ELR (cell line): ENCODE measurements at places on chromosomes 12 and 14.

DNA sequence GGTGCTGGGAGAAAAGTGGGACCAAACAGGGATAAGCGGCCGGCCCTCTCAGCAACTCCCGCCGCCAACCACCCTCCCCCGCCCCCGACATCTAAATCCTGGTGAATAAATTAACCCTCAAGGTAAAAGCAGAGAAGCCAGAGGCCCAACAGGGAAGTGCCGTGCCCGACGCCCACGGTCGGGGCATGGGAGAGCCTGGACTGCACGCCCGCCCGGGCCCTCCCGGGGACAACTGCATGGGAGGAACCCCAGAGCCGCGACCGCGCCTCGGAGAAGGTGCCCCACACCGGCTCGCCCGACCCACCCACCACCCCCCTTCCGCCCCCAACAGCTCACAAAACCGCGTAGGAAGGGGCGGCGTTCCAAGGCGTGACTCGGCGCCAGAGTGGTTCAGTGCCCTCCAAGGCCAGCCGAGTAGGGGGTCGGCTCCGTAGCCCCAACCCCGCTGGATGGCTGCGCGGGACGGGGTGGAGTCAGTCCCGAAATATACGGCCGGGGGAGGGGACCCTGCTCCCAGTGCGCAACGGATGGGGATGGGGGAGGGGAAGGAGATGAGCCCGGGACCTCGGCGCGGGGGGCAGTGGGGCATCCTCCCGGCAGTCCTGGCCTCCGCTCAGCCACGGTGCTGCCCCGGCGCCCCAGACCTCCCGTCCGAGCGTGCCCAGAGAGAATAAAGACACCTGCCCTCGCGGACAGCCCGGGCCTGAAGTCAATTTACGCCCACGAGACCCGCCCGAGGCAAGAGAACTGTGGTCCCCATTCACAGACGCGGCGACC lies 732 bp downstream of the SLC25A29 start:
- DNase-seq = peak; percentile 53

DNA sequence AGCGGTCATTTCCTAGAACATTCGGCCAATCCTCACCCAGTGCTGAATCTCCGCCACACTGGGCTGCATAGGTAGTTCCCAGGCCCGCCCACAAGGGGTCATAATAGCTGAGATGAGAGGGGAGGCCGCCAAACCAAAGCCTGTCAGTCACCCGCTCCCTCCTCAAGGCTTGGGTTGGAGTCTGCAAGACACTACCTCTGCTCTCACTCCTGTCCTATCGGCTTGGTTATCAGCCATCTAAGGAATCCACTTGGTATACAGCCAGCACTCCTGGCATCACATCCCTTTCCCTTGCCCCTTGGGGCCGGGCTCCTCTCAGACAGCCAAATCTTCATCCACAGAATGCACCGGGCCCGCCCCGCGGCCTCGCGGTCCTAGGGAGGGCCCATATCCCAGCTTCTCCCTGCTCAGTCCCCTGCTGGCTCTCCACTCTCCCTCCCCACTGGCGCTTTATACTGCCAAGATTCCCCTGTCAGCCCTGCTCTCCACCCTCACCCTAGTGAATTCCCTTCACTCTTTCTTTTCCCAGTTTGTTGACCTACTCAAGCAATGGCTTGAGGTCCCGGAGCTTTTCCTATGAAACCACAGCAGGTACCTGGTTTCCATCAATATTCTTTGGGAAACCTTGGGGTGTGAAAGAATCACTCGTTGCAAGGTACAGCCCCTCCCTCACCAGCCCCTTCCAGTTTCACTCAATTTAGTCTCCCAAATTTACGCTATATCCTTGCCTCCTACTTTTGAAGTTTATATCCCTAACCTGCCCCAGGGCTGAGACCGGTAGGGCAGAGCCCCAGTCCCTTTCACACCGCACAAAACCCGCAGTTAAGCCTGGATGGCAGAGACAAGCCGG lies 1.4 kb downstream of the IFFO1 start:
- DNase-seq = peak; percentile 92

DNA sequence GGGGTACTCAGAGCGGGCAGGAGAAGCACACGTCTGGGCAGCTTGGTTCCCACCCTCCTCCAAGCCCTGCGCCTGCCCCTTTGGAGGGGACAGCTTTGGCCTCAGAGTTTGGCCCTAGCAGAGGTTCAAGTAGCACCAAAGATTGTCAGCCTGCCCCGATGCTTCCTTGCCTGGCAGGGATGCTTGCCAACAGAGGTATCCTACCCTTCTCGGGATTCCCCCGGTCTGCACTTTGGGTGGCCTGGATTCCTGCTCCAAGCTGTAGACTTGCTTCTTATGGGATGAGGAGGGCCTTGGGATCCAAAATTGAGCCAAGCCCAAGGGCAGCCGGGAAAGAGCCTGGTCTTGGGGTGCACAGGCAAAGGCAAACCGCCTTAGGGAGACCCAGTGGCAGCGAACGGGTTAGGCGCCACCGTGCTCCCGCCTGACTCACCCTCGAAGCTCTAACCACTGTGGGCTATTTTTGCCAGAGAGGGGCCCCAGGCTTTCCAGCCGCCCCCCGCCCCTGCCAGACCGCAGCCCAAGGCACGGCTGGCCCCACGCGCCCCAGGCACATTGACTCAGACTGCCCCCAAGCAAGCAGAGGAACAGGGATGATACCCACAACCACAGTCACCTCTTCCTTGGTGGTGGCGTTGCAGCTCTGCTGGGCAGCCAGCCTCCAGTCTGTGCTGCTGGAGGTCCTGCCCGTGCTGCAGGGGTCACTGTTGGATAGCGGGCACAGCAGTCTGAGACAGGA lies 847 bp upstream of the WNT10B start:
- peak; percentile 82 for DNase-seq

DNA sequence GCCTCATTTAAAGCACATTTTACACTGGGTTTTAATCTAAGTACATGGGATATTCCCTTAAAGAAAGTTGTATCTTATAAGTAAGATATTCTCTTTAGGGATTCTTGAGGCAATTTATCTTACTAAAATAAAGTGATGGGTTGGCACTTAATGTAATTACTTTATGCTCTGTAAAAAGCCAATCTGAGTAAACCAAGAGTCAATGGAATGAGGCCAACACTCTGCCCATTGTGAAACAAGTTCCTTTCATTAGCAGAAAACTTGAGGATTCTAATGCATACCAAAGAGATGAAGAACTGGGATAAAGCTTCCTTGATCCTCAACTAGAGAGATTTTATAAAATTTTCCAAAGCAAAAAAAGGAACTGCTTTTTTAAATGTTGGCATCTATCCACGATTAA lies 121.2 kb downstream of the METTL25 start:
- DNase-seq = no peak

DNA sequence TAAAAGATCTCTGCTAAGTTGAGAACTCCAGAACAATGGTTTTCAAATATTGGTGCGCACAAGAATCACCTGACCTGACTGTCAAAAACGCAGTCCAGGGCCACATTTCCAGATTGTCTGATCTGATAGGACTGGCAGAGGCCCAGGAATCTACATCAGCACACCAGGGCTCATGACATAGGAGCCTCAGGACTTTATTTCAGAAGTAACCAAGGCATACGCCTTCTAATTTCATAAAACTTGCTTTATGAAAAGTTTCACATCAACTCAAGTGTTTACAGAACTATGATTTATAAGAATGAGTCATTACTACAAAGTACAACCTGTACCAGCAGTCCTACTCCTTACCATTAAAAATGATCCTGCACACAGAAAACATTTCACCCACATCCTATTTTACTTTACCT lies 47.7 kb upstream of the PTPRO start:
- DNase-seq = peak; percentile 3

DNA sequence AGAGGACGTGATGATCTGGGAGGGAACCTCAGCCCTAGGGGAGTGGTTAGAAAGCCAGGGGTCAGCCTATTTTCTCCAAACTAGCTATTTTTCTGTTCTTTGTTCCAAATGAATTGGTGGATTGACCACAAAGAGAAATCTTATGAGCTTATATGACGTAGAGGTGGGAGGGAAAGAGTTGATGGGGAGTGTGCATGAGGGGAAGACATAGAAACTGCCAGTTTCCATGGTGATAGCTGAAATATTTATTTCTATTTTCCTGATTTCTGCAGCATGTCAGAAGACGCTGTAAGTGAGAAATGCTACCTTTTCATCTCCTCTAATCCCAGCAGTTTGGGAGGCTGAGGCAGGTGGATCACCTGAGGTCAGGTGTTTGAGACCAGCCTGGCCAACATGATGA lies 51.4 kb upstream of the CISTR start:
- DNase-seq = no peak

DNA sequence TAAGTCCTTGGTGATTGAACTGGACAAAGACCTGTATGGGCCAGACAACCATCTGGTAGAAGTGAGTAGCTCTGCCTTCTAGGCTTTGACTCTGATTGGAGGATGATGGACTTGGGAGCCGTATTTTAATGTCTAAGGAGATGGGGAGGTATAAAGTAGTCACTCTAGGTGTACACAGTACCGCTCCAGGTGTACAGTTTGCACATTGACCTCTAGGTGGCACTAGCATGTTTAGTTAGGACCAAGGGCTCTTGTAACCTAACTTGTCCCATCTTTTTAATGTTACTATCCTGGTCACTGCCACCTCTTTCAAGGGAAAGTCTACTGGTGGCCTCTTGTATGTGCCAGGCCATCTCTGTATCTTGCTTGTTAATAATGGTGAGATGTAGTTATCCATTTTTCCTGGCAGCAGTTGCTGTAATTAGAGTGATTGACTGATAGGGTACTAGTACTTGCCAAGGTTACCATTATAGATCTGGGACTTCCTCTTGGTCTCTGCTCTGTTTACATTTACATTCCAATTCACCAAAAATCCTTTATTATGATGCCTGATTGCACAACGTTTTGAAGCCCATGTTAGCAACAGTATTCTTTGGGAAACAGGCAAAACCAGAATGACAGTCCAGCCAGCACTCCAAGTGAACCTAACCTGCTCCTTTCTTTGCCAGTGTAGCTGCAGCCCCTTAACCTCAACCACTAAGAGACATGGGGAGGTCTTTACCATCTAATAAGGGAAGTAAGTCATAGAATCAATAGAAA lies 3.6 kb downstream of the SMARCD1 start:
- DNase-seq = peak; percentile 77

GRCh38 chr12:98222135-98222534 lies 293.3 kb upstream of the TMPO start:
- DNase-seq = no peak

DNA sequence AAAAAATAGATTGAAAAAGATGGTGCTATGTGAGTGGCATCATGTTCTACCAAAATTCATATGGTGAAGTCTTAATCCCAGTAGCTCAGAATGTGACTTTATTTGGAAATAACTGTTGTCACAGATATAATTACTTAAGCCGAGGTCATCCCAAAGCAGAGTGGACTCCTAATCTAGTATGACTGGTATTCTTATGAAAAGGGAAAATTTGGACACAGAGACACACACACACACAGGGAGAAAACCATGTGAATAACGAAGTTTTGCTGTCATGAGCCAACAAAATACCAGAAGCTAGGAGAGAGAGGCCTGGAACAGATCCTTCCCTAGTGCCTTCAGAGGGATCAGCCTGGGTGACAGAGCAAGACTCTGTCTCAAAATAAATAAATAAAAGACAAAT lies 62.6 kb downstream of the FAR2 start:
- DNase-seq = no peak

- no peak for DNase-seq
Measured at GRCh38 chr14:94936401-94936892, 166.5 kb upstream of the GSC start.

DNA sequence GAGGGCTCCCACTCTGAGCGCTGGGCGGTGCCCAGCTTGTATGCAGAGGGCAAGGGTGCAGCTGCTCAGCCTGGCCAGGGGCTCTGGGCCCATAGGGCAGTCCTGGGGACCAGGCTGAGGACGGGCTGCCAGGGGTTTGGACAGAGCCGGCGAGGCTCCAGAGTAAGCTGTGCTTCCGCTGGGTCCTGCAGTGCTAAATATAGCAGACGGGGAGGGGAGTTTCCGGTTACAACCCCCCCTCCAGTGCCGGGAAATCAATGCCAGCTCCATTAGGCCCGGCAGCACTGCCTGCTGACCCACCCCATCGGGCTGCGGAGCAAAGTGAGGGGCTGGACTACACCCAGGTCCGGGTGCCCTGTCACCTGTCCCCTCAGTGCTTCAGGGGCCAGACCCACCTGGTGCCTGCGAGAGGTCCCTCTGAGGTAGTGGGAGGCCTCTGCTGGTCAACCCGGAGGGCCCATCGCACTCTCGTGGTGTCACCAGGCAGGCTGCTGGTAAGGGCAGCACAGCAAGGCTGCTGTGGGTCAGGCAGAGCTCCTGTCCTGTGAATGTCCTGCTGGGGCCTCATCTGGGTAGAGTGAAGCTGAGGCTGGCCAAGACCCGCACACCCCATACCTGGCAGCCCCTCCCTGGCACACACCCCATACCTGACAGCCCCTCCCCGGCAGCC lies 2.6 kb upstream of the JAG2 start:
- no peak for DNase-seq

DNA sequence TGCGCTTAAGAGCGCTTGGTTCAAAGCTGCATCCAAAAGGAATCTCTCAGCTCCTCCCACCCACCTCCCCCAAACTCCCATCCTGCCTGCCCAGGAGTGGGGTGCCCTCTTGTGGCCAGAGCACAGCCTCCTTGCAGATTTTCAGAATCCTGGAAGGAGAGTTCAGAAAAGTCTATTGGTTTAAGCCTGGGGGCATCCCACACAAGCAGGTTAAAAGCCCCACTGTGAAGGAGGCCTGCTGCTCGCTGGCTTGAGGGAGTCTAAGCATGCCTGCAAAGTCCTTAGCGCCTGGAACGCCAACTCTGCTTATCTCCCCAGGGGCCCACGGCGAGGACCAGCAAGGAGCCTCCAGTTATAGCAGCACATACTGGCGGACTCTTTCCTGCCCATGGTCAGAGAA lies 297.1 kb downstream of the KSR2 start:
- DNase-seq = peak; percentile 13

GRCh38 chr12:74660442-74660841 lies 122.8 kb downstream of the ATXN7L3B start:
- DNase-seq = no peak
